Vagina (tissue), 2 donors: ENCODE measurements at places on chromosomes 12 and 14. TPM values are rescaled to one million over a fixed set of nuclear protein-coding genes. Genes with fewer than 3 reads are reported as not detected.

DNA sequence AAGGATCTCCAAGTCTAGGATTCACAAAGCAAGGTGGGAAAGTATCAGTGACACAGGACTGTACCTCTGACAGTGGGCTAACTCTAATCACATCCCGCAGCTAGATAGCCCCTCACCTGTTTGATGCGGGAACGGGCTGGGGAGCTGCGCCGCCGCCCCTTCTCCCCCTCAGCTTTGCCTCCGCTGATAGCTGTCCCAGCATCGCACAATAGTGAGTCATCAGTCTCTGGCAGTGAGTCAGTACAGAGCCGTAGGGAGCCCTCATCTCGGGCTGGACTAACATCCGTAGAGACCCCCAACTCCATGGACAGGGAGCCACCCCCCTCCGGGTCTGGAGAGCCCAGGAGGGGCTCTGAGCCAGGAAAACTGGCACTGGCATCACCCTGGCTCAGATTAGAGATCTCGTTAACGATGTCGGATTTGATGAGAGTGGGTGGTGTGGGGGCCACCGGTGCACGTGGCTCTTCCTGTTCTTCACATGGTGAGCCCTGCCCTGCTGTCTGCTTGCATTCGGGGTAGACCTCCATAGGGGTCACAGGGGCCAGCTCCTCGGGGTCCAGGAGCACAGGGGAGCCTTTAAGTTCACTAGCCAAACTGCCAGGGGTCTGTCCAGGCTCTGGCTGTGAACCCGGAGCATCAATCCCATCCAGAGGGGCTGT lies 10.9 kb downstream of the KMT2D start:
- no peak for DNase-seq

DNA sequence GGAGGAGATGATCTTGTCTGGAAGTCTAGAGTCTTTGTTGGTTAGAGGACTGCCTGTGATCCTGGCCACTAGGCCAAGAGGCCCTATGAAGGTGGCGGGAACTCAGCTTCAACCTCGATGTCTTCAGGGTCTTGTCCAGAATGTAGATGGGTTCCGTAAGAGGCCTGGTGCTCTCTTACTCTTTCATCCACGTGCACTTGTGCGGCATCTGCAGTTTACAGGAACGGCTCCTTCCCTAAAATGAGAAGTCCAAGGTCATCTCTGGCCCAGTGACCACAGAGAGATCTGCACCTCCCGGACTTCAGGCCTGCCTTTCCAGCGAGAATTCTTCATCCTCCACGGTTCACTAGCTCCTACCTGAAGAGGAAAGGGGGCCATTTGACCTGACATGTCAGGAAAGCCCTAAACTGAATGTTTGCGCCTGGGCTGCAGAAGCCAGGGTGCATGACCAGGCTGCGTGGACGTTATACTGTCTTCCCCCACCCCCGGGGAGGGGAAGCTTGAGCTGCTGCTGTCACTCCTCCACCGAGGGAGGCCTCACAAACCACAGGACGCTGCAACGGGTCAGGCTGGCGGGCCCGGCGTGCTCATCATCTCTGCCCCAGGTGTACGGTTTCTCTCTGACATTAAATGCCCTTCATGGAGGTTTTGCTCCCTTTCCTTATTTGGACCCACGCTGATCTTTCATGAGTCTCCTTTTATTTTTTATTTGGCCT lies 17.7 kb downstream of the WNT5B start:
- no peak for DNase-seq

DNA sequence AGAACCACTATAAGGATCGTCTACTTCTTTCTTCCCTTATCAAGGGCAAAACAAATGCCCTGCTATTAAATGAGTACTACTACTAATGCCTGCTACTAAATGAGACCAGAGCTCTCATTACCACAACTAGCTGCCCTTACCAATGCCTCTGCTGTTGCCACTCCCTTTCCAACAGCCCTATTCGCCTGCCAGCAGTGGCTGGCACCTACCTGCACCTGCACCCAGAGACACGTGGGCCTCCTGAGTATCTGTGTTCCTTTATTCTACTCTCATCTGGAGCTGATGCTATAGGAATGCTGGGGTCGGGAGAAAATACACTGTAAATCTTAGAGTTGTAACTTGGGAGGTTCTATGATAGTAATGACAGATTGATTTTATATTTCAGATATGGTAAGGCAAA lies 174.7 kb downstream of the SLC2A13 start:
- DNase-seq = no peak

GRCh38 chr14:74649167-74649566 lies 37.1 kb upstream of the LTBP2 start:
- no peak for DNase-seq

DNA sequence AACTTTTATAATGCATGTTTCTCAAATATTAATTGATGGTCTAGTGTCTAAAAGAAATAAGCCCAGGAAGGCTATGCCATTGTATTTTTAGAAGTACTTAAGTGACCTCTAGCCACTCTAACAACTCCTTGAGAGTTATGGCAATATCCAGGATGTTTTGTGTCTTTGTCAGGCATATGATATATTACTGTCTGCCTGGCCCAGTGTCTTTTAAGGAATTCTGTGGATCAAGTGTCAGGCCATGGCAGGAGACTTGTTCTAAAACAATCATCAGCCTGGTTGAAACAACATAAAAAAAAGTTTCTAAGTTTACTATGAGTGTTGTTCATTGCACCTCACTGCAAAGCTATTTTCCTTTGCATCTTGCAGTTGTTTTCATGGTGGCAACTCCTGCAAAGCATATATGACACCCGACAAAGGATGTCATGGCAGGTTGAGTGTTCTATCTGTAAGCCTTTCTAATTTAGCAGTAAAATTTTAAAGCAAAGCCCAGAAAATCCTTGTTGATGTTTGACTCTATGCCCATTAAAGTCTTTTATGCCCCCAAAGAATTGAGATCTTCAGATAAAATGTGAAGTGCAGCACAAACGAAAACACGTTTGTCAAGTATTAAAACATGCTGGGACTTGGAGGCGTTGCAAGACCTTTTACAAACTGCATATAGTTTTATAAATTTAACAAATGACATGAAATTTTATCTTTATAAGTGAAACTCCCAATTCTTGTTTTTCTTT lies 89.5 kb upstream of the SLC38A2 start:
- DNase-seq = no peak

DNA sequence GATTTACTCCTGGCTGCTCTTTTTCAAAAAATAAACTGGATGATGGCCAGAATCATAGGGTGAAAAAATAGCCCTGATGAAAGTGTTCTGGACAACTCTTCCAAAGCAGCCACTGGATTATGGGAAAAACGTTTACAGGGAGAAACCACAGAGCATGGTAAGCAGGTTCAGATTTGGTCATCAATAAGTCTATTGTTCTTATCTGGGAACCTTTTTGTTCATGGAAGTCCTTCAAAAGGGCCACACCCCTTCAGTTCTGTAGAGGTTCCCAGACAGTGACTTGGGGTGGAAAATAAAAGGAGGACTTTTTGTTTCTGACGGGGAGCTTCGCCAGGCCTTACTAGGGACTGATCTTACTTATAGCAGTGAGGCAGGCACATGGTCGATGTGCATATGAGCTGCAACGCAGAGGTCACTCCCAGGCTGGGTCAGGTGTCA lies 117.4 kb upstream of the SLC38A2 start:
- DNase-seq = no peak

DNA sequence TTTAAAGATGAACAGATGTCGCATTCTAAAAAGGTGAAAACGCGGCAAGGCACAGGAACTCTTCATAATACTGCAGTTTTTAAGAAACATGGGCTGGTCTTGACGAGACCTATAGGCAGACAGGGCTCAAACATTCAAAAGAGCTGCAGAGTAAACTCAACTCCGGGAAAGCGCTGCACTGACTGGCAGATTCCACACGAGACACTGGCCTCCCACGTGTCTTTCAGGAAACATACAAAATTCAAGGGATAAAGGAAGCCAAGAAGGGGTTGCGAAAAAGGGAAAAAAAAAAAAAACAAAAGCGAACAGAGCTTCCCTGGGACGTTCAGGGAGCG lies 614 bp upstream of the ARF6 start:
- no peak for DNase-seq

DNA sequence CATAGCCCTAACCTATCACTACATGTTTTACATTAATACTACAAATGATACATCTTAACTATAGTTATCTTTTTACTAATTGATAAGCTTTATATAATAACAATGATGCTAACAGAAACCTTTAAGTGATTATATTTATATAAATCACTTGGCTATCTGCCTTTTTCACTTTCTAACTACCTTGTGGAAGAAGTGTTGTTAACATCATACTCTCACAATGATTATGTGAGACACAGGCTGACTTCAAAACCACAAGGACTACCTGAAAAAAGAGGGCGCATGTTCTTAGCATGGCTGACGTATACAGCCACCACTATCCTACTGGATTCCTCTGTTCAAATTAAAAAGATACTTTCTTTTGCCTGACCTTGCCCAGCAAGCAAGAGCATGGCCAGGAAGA lies 135.3 kb upstream of the SOX5 start:
- DNase-seq = no peak

DNA sequence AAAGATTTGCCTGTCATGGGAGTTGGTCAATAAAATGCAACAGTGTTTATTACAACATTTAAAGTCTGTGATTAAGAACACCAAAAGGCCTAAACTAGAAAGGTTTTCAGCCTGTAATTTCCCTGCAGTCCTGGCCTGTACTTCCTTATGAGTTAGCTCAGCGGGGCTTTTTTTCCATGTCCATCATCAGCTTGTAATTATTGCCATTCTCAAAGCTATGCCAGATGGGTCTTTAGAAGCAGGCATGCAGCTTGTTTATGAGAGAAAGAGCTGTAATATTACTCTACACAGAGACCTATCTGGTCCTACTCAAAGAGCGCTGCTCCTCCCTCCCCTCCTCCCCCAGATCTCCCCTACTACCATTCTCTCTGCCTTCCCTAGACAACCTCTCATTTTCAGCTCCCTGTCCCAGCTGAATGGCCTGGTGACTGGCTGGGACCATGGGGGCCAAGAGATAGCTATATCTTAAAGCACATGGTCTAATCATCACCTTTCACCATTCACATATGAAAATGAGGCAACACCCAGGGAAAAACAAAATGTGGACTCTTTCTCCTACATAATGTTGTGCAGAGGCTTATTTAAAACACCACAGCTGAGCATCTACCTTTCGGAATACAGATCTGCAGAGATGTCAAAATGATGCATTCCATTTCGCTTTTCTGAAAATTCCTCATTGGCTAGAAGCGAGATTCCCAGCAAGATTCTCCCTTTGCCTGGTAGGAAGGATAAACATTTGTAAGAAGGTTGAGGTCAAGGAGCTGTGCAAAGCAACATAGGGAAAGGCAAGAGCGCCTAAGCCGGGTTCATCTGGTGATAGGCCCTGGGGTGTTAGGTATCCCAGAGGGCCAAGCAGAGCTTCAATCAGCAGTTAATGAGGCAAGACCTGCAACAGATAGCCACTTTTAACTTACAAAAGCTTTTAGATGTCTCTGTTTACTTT lies 209.7 kb upstream of the CDKN3 start:
- no peak for DNase-seq

- no peak for DNase-seq
These were observed 19.6 kb upstream of the HDAC7 start for GRCh38 chr12:47839214-47839876.

- no peak for DNase-seq
These were observed 114.7 kb upstream of the MYL2 start for GRCh38 chr12:111034886-111035577.

DNA sequence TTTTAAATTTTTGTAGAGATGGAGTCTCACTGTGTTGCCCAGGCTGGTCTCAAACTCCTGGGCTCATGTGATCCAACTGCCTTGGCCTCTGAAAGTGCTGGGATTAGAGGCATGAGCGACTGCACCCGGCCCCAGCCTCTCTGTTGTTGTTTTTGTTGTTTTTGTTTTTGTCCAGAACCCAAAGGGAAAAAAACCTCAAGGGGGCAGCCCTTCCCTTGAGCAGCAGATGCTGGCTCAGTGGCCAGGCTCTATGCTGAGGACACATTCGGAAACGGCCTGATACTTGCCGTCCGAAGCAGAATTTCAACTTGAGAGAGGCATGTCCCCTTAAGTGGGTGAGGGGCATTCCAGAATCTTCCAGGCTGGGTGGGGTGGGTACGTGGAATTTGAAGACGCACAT lies 6.7 kb downstream of the MVK start:
- DNase-seq = no peak

DNA sequence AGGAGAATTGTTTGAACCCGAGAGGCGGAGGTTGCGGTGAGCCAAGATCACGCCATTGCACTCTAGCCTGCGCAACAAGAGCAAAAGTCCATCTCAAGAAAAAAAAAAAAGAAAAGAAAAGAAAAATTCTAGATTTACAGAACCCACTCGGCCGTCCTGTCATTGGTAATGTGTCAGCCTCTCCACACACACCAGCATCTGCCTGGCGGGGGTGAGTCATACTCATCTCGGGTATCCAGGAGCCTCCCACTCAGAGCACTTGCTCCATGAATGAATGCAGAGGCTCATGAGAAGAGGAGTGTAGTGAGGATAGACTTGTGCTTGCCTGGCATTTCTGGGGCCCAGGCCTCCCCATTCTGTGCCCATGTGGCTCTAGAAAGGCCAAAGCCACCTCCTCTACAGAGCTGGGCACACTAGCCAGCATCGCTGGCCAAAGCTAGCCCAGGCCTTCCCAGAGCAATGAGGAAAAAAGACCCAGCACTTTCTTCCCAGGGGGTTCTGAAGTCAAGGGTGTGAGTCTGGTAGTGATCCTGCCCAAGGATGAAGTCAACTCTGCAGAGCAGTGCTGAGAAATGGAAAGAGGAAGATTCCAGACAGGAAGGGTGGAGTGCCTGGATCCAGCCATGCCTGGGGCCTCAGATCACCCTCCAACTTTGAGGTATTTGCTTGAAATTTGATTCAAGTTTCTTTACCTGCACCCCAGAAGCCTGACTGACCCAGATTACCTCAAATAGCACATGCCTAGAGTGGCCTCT lies 31.2 kb upstream of the KLC1 start:
- DNase-seq = no peak

- no peak for DNase-seq
These were observed 23.0 kb upstream of the NRDE2 start for GRCh38 chr14:90354551-90355298.

- no peak for DNase-seq
These were observed 432.2 kb downstream of the RAD51B start for GRCh38 chr14:68251769-68252100.

- no peak for DNase-seq
These were observed 108.0 kb downstream of the RIMBP2 start for GRCh38 chr12:130608132-130608531.

The LRRK2 gene
- total RNA-seq = 37.1 TPM

The GARIN6 gene
- total RNA-seq = not detected

The GABARAPL1 gene
- 90.6 TPM for total RNA-seq

The KLHDC1 gene
- 4.7 TPM for total RNA-seq

The TSHR gene
- not detected for total RNA-seq

The ANKRD9 gene
- total RNA-seq = 34.6 TPM

The KRT6C gene
- 257 TPM for total RNA-seq
